ENCODE measurements at places on chromosomes 11 and 22. TPM values are rescaled to one million over a fixed set of nuclear protein-coding genes. Genes with fewer than 3 reads are reported as not detected.
A peak's percentile ranks its signal among the peaks of the same experiment; 100 is the strongest.

DNA sequence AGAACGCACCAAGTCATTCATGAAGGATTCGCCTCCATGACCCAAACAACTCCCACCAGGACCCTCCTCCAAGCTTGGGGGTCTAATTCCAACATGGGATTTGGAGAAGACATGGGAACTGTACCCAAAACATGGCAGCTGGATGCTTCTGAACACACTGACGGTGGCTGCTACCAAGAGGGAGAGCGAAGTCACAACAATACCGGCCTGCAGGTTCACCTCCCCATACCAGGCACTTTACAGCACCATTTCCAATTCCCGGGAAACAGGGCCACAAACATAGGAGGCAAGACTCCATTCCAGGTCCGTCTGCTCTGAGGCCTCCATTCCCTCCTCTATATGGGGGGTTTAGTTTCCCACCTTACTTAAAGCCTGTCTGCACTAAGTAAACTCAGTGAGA is 75.8 kb downstream of the LINC01488 start:
- no peaks in the 10 kb centered on the region for H3K36me3 ChIP-seq
- no peak for DNase-seq
- no peak overlapping the region for H3K27ac ChIP-seq
- peaks cover 9% of the 10 kb centered on the region for H3K27me3 ChIP-seq
- H3K4me3 ChIP-seq: no peak overlapping the region

- no peak for DNase-seq
- H3K27ac ChIP-seq: no peak overlapping the region
- no peaks in the 10 kb centered on the region for H3K27me3 ChIP-seq
- no peak overlapping the region for H3K4me3 ChIP-seq
- no peaks in the 10 kb centered on the region for H3K4me1 ChIP-seq
- H3K36me3 ChIP-seq: no peaks in the 10 kb centered on the region
These were observed 428.0 kb downstream of the TMEM135 start for GRCh38 chr11:87465716-87466115.

Gene GAB4
- total RNA-seq: not detected

Gene C1QTNF4
- not detected for total RNA-seq

DNA sequence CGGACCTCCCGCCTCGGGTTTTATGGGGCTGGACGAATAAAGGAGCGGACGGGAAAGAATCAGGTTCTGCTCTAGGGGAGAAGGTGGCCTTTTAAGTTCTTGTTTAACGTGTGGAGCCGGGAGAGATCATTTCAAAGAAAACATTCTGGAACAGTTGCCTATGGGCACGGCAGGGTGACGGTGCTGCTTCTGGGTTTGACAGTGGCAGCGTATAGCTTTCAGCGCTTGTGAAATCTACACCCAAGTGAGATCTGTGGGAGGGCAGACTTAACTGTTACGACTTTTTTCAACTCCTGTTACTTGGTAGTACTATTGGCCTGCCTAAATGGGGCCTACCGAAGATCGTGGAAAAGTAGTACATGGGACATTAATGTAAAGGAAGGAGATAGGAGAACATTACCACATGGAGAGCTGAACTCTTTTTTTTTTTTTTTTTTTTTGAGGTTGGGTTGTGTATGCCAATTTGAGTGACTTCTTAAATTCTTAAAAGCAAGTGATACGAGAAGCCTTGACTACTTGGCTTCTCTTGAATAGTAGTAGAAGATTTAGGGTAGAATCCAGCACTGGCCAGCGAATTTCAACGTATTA is 743 bp downstream of the USP47 start:
- H3K4me1 ChIP-seq: peaks cover 11% of the 10 kb centered on the region
- H3K27ac ChIP-seq: no peak overlapping the region
- no peak overlapping the region for H3K4me3 ChIP-seq
- DNase-seq: peak; percentile 75
- peaks cover 2% of the 10 kb centered on the region for H3K36me3 ChIP-seq

- H3K4me1 ChIP-seq: peaks cover 88% of the 10 kb centered on the region
- DNase-seq: peak; percentile 70
- peaks cover 42% of the 10 kb centered on the region for H3K36me3 ChIP-seq
- no peaks in the 10 kb centered on the region for H3K27me3 ChIP-seq
- peak overlapping the region; percentile 86 for H3K27ac ChIP-seq
These were observed 6.6 kb upstream of the CDC42BPG start for GRCh38 chr11:64850979-64851567.

Gene TSPAN32
- total RNA-seq: 39.7 TPM

- H3K36me3 ChIP-seq: peaks cover 19% of the 10 kb centered on the region
- H3K27ac ChIP-seq: peak overlapping the region; percentile 96
- H3K27me3 ChIP-seq: no peaks in the 10 kb centered on the region
- H3K4me3 ChIP-seq: peak overlapping the region; percentile 92
- peaks cover 23% of the 10 kb centered on the region for H3K4me1 ChIP-seq
- no peak for DNase-seq
These were observed 1.5 kb downstream of the ZNF143 start for GRCh38 chr11:9462172-9462799.

DNA sequence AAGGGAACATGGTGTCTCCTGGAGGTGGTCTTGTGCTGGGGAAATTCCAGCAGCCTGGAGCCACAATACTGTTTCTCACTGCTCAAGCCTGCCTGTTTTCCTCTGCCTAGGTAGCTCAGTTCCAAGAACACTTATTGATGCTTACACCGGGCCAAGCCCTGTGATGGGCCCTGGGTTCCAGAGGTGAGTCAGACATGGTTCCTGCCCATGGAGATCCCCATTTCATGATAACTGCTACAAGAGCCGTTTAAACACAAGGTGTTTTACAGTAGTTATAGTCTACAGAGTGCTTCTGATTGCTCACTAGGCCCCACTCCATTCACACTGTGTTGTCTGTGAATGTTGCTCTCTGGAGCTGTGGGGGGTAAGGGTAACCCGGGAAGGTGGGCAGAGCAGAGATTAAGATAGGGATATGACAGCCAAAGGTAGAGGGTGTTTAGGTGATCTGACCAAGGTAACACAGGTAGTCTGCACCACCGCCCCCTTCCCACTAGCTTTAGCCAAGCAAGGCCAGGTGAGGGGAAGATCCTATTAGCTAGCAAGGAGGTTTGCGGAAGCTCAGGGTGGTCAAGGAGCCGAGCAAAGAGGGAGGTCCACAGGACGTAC is 696 bp upstream of the MICAL2 start:
- peak overlapping the region; percentile 89 for H3K27ac ChIP-seq
- H3K4me3 ChIP-seq: peak overlapping the region; percentile 80
- peaks cover 47% of the 10 kb centered on the region for H3K4me1 ChIP-seq
- DNase-seq: no peak
- no peaks in the 10 kb centered on the region for H3K36me3 ChIP-seq
- H3K27me3 ChIP-seq: no peaks in the 10 kb centered on the region

Gene MYRF
- 2.8 TPM for total RNA-seq

Gene NPTXR
- total RNA-seq: 0.76 TPM

Gene C11orf91
- not detected for total RNA-seq

DNA sequence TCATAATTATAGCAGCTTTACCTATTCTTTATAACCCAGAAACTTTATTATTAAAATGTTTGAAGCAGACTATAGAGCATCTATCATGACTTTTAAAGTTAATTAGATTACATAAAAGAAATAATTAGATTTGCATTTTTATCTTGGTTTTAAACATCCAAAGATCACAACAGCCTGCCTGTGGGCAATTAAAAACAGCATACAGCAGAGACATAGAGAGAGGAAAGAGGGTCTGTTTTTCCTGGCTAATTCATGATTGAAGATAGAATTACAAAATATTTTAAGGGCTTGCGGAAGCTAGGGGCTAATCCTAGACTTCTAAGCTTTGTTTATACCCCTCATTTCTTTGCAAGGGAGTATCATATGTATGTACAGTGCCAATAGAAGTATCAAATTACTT is 178.1 kb downstream of the SOX6 start:
- no peaks in the 10 kb centered on the region for H3K27me3 ChIP-seq
- no peaks in the 10 kb centered on the region for H3K4me1 ChIP-seq
- no peak overlapping the region for H3K27ac ChIP-seq
- DNase-seq: no peak
- H3K36me3 ChIP-seq: no peaks in the 10 kb centered on the region

DNA sequence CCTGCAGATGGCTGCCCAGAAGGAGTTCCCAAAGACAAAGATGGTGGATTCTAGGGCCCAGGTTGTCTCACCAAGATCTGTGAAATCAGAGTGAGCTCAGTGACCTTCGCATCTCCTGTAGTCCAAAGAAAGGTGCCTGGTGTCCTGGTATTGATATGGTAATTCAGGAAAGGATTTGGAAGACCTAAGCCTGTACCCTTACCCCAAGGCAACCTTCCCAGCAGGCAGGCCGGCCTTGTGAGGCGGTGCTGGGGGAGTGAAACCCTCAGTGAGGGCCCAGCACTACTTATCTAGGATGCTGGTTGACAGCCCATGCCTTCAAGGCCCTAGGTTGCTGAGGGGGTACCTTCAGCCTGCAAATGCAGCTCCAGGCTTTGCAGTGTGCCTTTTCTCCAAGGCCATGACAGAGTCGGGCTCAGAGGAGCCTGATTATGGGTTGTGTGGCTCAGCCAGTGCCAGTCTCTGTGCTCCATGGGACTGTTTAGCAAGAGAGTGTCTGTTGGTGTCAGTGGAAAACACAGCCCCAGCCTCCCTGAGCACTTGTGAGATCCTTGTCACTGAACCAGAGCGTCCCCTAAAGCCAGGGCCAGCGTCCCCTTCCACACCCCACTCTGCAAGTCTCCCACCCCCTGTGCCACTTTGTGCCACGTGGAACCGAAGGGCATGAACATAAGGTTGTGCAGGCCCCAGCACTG is 72.8 kb upstream of the MYOD1 start:
- no peaks in the 10 kb centered on the region for H3K36me3 ChIP-seq
- H3K27ac ChIP-seq: no peak overlapping the region
- DNase-seq: no peak
- H3K4me1 ChIP-seq: peaks cover 4% of the 10 kb centered on the region
- peaks cover 16% of the 10 kb centered on the region for H3K27me3 ChIP-seq
- no peak overlapping the region for H3K4me3 ChIP-seq

Gene OR10W1
- total RNA-seq: not detected

- DNase-seq: no peak
- H3K36me3 ChIP-seq: peaks cover 32% of the 10 kb centered on the region
- H3K27me3 ChIP-seq: no peaks in the 10 kb centered on the region
- H3K4me3 ChIP-seq: no peak overlapping the region
These were observed 9.9 kb downstream of the HPS5 start for GRCh38 chr11:18312012-18312411.

DNA sequence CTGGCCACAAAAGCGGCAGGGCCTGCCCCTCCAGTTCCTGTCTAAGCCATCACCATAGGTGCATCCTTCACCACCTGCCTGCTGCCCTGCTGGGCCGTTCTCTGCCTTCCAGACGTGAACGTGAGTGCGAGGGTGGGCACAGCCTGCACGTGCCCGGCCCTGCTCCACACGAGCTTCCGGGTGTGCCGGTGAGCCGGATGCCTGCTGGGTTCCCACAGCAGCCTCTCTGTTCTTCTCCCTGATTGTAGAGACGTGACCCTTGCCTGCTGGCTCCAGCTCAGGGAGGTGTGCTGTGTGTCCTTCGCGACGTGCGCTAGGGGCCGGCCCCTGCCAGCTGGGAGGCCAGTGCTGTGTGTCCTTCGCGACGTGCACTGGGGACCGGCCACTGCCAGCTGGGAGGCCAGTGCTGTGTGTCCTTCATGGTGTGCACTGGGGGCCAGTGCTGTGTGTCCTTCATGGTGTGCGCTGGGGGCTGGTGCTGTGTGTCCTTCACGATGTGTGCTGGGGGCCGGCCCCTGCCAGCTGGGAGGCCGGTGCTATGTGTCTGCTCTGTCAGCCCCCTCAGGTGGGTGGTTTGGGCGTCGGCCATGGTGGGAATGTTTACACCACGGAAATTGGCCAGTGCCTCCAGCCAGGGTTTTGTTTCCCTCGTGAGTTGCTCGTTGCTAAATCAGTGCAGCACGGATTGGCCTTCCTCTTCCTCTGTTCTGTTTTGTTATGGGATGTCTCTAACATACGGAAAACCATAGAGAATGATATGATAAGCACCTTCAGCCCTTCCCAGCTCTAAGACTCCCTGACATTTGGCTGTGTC is 35.4 kb upstream of the BRSK2 start:
- H3K27ac ChIP-seq: no peak overlapping the region
- H3K4me1 ChIP-seq: no peaks in the 10 kb centered on the region
- H3K4me3 ChIP-seq: no peak overlapping the region
- DNase-seq: no peak
- no peaks in the 10 kb centered on the region for H3K27me3 ChIP-seq

Gene MS4A14
- total RNA-seq: not detected

GRCh38 chr11:105297463-105297862 is 157.9 kb upstream of the CARD18 start:
- no peak overlapping the region for H3K4me3 ChIP-seq
- no peaks in the 10 kb centered on the region for H3K4me1 ChIP-seq
- no peak overlapping the region for H3K27ac ChIP-seq
- no peaks in the 10 kb centered on the region for H3K36me3 ChIP-seq

DNA sequence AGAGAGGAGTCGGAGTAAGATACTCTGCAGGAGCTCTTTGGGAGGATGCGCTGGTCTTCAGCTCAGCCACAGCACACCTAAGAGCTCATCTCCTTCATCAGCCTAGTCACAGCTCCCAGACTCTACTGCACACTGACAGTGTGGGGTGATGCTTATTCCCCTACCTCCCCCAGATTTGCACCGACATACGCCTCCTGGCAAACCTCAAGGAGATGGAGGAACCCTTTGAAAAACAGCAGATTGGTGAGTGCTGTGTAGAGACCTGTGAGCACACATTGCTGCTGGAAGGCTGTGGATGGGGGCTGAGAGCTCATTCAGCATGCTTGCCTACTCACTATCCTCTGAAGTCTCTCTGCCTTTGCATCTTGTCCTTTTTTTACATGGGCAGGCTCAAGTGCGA is 9.3 kb upstream of the SGSM3 start:
- no peak overlapping the region for H3K4me3 ChIP-seq
- peaks cover 5% of the 10 kb centered on the region for H3K4me1 ChIP-seq
- H3K27me3 ChIP-seq: no peaks in the 10 kb centered on the region

- no peak for DNase-seq
- no peak overlapping the region for H3K27ac ChIP-seq
- no peaks in the 10 kb centered on the region for H3K4me1 ChIP-seq
- no peak overlapping the region for H3K4me3 ChIP-seq
These were observed 99.8 kb upstream of the ALX4 start for GRCh38 chr11:44409558-44410236.

DNA sequence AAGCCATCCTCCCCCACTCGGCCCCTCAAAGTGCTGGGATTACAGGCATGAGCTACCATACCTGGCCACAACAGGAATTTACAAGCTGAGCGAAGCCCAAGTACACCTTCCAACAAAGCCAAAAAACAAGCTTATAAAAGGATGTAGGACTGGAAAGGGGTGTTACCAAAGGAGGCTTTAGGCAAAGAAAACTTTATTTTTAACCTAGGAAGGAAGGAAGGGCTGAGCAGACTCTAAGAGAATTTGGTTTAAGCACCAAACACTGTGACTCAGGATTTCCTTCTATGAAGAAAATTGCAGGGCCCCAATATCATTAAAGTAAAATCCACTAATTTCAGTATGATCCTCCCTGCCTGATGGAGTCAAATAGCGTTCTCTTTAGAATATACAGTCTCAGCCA is 12.1 kb downstream of the DENND5A start:
- peaks cover 22% of the 10 kb centered on the region for H3K36me3 ChIP-seq
- H3K4me3 ChIP-seq: no peak overlapping the region
- DNase-seq: no peak
- H3K27me3 ChIP-seq: no peaks in the 10 kb centered on the region
- H3K27ac ChIP-seq: no peak overlapping the region
